ENCODE measurements at places on chromosomes 6 and 20.

- no peak for DNase-seq
These were observed 68.5 kb downstream of the MRPL14 start for GRCh38 chr6:44058617-44059358.

- DNase-seq = no peak
These were observed 2.3 kb upstream of the HLA-DMA start for GRCh38 chr6:32954986-32955802.

DNA sequence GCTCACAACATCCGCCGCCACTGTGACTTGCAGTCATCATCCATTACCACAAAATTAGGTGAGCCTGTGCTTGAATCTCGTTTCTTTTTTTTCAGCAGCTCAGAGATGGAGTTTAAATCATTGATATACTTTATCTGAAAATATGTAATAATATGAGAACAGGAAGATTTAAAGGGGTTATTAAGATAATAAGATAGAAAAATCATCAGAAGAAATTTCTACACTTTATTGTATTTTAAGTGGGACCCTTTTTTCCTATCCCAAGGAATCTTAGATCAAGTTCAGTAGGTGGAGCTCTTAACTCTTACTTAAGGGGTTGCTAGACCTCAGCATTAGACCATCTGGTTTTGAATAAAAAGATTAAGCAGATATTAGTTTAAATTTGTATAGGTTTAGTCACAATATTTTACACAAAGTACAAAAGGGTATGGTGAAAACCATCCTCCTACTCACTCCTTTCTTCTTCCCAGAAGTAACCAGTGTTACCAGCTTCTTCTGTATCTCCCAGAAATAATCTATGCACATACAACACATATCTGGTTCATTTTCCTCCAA, 9.4 kb upstream of the NCOA7 start:
- DNase-seq = no peak

DNA sequence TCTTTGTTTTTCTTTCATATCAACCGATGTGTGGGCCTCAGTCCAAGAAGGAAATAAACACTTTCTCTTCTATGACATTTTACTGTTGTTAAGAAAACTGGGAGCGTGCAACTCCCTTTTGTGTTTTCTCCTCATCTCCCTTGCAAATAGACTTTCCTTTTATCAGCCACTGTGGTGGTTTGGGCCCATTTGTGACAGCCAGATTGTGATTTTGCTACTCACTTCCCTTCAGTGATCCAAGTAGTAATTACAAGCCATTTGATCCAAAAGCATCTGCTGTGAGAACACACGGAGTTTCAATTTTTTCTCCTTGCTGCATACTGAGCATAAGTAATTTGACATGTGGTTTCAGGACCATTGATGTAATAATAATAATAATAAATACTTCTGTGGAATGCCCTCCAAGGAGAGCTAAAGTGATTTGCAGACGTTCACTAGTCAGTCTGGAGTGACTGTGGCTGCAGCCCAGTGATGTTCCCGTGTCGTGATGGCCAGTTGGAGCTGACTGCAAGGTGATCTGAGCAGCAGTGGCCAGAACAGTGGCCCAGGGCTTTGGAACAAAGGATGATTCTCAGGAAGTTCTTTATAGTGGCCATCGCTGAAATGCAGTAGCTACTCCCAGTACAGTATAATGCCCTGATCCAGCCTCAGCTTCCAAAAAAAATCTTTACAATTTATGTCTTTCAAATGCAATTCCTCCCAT, 91.9 kb upstream of the CLDN20 start:
- no peak for DNase-seq

Measured in stimulated activated CD8-positive, alpha-beta memory T cell treated with anti-CD3 and anti-CD28 coated beads, Interleukin-2, amount 100 ng/mL, for 48 hours (primary cell).